IgD-negative memory B cell (primary cell): ENCODE measurements at places on chromosomes 5 and 9. TPM values are rescaled to one million over a fixed set of nuclear protein-coding genes. Genes with fewer than 3 reads are reported as not detected.

The ADAMTS6 gene
- 0.88 TPM for polyA plus RNA-seq

The DMGDH gene
- polyA plus RNA-seq = 0.70 TPM

The ADAM19 gene
- polyA plus RNA-seq = 45.1 TPM

The SPINK13 gene
- polyA plus RNA-seq = not detected

The RC3H2 gene
- 21.0 TPM for polyA plus RNA-seq

The CERCAM gene
- polyA plus RNA-seq = 0.34 TPM

The FOXD4L6 gene
- not detected for polyA plus RNA-seq
